ENCODE measurements at places on chromosomes 5 and 9.

- no peak for DNase-seq
- peak overlapping the region; percentile 85 for H3K4me3 ChIP-seq
- H3K27ac ChIP-seq, result peak overlapping the region; percentile 94
- peaks cover 3% of the 10 kb centered on the region for H3K4me1 ChIP-seq
Measured at GRCh38 chr9:95506678-95507463, 9.9 kb downstream of the PTCH1 start.

DNA sequence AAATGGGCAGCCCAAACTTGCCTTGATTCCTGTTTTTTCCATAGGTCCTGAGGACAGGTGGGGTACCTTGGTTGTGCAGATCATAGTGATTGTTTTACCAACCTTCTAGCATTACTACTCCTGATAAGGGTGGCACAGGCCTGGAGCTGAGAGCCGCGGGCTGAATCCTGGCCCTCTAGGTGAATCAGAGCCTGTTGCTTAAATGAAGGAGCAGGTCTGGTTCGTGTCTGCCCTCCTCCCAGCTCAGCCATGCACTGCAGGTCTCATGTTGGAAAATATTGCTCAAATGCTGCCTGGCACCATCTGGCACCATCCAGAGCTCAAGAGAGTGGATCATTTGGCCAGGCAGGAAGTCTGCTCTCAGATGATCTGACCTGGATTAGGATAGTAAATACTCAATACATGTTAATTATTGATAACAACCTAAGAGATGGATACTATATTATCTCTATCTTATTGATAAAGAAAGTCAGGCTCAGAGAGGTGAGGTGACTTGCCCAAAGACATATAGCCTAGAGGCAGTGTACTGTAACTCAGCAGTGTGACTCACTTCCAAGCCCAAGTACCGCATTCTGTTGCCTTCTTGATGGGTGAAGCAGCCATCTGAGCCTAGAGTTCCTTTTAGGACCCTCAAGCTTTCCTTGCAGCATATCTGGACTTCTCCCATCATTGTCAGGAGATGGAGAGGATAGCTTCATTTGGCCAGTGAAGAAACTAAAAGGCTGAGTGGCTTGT lies 104.3 kb upstream of the PITX1 start:
- H3K4me1 ChIP-seq, result peaks cover 67% of the 10 kb centered on the region
- H3K4me3 ChIP-seq, result no peak overlapping the region
- DNase-seq, result no peak
- no peaks in the 10 kb centered on the region for H3K27me3 ChIP-seq
- H3K36me3 ChIP-seq, result no peaks in the 10 kb centered on the region

DNA sequence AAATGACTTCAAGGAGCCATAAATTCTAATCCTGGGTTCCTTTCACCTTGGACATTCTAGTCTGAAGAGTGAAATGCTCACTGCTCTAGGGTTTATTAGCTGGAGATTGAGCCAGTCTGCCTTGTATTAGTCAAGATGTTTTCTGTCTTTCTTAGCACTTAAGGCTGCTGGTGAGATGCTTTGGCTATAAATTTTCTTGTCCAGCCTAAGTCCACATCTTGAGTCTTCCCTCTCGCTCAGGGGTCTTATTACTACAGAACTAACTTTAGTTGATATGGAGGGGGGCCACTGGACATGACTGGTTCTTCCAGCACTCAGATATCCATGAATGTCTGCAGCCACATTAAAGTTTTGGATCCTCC lies 316.4 kb downstream of the ARHGAP26 start:
- H3K27me3 ChIP-seq, result no peaks in the 10 kb centered on the region
- peaks cover 2% of the 10 kb centered on the region for H3K36me3 ChIP-seq
- H3K4me3 ChIP-seq, result no peak overlapping the region
- no peak overlapping the region for H3K27ac ChIP-seq
- H3K4me1 ChIP-seq, result peaks cover 2% of the 10 kb centered on the region

- DNase-seq, result no peak
- H3K4me1 ChIP-seq, result no peaks in the 10 kb centered on the region
- H3K27me3 ChIP-seq, result no peaks in the 10 kb centered on the region
- H3K4me3 ChIP-seq, result no peak overlapping the region
Measured at GRCh38 chr5:106258591-106259125, 1412.1 kb downstream of the EFNA5 start.

GRCh38 chr9:38183994-38184568 lies 115.1 kb upstream of the SHB start:
- no peaks in the 10 kb centered on the region for H3K4me1 ChIP-seq
- no peaks in the 10 kb centered on the region for H3K36me3 ChIP-seq
- H3K4me3 ChIP-seq, result no peak overlapping the region
- DNase-seq, result no peak
- peaks cover 2% of the 10 kb centered on the region for H3K27me3 ChIP-seq

- no peak for DNase-seq
- H3K4me3 ChIP-seq, result no peak overlapping the region
- H3K27ac ChIP-seq, result no peak overlapping the region
Measured at GRCh38 chr9:107994648-107995047, 505.1 kb upstream of the KLF4 start.

DNA sequence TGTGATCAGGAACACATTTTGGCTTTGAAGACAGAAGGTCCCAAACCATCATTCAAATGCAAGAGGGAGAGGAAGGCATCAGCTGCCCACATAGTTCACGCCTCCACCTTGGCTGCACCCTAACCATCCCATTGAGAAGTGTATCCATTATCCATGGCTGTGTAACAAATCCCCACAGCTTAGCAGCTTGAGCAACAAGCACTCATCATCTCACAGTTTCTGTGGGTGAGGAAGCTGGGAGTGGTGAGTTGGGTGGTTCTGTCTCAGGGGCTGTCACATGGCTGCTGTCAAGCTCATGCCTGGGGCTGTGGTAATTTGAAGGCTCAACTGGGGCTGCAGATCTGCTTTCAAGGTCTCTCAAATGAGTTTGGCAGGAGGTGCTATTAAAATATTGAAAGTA lies 23.0 kb upstream of the CEP72 start:
- H3K36me3 ChIP-seq, result no peaks in the 10 kb centered on the region
- DNase-seq, result no peak
- H3K4me3 ChIP-seq, result no peak overlapping the region
- H3K27me3 ChIP-seq, result no peaks in the 10 kb centered on the region

- H3K4me1 ChIP-seq, result no peaks in the 10 kb centered on the region
- no peak overlapping the region for H3K27ac ChIP-seq
- H3K36me3 ChIP-seq, result no peaks in the 10 kb centered on the region
- H3K27me3 ChIP-seq, result no peaks in the 10 kb centered on the region
- no peak overlapping the region for H3K4me3 ChIP-seq
Measured at GRCh38 chr9:20319241-20319640, 303.1 kb downstream of the MLLT3 start.

- no peaks in the 10 kb centered on the region for H3K36me3 ChIP-seq
- H3K27me3 ChIP-seq, result no peaks in the 10 kb centered on the region
- H3K27ac ChIP-seq, result no peak overlapping the region
Measured at GRCh38 chr5:42677156-42677842, 79.3 kb upstream of the CCDC152 start.

DNA sequence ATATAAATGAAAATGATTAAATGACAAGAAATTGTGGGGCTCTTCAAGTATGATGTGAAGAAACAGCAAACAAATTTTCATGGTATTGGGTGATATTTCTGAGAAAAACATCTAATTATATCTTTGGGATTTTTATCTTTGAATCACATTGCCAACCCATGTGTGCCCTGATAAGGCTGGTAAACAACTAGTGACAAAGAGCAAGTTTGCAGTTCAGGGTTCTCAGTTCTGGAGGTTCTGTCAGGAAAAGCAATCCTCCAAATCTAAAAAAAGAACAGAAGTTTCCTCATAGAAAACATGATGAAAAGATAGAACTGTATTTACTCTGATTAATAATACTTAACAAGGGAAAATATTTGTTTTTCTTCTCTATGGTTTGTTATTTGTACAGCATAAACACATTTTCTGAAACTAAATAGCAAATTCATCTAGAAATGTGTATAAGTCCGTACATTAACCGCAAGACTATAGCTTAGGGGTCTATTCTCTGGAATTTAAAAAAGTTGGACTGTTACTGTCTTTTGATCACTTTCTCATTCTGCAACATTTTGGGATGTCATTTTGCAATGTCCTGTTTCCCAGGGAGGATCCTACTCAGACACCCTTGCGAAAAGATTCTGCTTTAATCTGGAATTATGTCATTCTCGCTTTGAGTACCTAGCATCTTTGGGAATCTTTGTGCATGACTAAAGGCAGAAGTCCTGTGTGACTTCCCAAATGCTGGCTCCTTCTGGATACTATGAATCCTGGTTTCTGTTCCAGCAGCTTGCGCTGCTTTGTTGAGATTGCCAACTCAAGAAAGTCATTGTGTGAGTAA lies 308.5 kb downstream of the ADGRV1 start:
- H3K4me3 ChIP-seq, result no peak overlapping the region
- H3K36me3 ChIP-seq, result no peaks in the 10 kb centered on the region
- no peak overlapping the region for H3K27ac ChIP-seq
- no peaks in the 10 kb centered on the region for H3K4me1 ChIP-seq
- no peak for DNase-seq

- H3K27me3 ChIP-seq, result no peaks in the 10 kb centered on the region
- H3K36me3 ChIP-seq, result no peaks in the 10 kb centered on the region
- no peak overlapping the region for H3K27ac ChIP-seq
- no peak overlapping the region for H3K4me3 ChIP-seq
- DNase-seq, result no peak
Measured at GRCh38 chr5:98709681-98710080, 63.8 kb upstream of the RGMB start.

- peaks cover 23% of the 10 kb centered on the region for H3K4me1 ChIP-seq
- H3K27me3 ChIP-seq, result no peaks in the 10 kb centered on the region
- H3K36me3 ChIP-seq, result peaks cover 5% of the 10 kb centered on the region
- H3K4me3 ChIP-seq, result no peak overlapping the region
- peak overlapping the region; percentile 82 for H3K27ac ChIP-seq
Measured at GRCh38 chr9:112049811-112050516, 125.1 kb downstream of the SUSD1 start.

DNA sequence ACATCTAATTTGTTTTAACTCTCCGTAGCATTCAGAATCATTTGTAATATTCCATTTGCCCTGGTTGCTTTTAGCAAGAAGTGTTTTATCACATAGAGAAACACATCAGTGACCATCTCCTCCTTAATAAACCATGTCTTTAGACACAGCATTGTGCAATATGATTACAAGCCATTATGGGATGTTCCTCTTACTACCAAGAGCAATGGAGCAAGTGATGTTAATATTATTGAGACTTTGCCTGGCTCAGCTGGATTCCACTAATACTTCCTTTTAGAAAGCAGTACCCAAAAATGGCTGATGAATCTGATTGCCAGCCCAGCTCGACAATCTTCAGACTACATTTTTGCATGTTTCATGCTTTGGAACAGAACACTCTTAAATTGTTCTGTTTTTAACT lies 364.2 kb downstream of the OSTF1 start:
- no peaks in the 10 kb centered on the region for H3K27me3 ChIP-seq
- H3K27ac ChIP-seq, result no peak overlapping the region
- no peak for DNase-seq
- H3K4me3 ChIP-seq, result no peak overlapping the region

DNA sequence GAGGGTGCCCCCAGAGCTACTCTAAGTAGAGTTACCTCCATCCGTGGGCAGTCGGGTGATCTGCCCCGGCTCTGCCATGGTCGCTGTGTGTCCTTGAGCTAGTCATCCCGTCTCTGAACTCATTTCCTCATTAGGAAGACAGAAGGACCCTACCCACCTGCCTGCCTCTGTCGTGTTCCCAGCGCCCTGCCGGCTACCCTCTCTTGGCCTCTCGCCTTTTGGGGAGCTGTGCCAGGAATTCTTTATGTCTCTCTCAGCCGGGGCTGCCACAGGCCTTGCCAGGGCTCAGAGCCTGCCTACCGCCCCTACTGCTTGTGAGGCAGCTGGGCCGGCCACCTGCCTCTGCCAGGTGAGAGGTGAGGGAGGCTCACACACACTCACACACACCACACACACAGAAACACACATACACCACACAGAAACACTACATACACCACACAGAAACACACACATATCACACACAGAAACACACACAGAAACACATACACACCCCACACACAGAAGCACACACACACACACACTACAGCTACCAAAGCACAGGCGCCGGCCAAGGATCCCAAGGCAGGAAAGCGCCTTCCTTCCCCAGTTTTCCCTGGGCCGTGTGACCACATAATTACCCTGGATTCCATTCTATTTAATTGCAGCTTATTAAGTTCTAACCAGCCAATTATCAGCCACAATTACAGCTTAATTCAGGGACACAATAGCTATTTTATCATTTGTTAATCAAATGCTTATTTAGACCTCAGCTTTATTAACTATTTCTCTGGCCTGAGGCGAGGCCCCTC lies 41.7 kb downstream of the UNC5A start:
- peaks cover 17% of the 10 kb centered on the region for H3K27me3 ChIP-seq
- H3K4me3 ChIP-seq, result no peak overlapping the region
- no peak for DNase-seq

DNA sequence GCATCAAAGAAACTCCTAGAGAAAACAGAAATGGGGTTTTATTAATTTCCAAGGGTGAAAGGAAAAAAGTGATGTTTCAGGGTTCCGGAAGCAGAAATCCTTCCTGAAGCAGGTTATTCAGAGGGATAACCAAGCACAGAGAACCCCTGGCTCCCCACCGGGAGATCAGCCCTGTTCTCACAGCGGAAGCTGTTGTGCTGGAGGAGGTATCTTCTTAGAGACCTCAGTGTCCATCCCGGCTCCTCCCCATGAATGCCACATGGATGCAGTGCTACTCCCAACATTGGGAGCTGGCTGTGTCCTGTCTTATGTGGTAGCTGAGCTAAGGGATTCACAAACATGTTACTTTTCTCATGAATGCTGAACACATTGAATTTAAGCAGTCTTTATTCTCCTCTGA lies 80.9 kb upstream of the IRX2 start:
- no peak overlapping the region for H3K4me3 ChIP-seq
- no peaks in the 10 kb centered on the region for H3K4me1 ChIP-seq
- H3K27ac ChIP-seq, result no peak overlapping the region
- H3K27me3 ChIP-seq, result no peaks in the 10 kb centered on the region

DNA sequence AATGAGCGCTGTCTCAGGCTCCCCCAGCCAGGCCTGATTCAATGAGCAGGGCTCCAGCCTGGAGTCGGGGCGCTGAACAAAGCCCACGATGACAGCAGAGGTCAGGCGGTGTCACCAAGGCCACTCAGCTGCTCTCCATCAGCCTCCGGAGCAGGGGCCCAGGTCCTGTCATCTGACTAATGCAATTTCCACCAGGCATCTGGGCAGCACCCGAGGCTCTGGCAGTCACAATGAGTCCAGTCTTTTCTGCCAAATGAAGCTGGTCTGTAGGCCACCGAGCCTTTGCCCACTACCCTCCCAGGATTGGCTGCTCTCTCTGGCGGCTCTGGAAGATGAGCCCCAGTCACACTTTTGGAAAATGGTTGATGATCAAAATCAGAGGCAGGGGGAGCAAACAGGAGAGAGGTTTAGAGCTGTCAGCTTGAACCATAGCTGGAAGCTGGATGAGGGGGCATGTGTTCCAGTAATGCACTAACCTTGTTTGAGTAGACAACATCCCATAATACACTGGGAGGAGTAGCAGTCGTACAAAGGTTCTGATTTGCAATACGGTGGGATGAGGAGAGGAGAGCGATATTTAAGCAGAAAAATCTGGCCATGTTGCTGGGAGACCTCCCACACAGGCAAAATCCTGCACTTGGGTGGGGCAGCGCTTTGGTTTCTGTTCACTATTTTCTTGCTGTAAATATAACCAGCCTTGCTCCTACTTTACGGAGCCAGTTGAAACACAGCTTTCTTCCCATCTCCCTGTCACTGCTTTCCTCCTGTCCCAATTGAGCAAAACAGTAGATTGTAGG lies 306.4 kb upstream of the PANK3 start:
- H3K4me1 ChIP-seq, result no peaks in the 10 kb centered on the region
- H3K27ac ChIP-seq, result no peak overlapping the region
- peaks cover 9% of the 10 kb centered on the region for H3K27me3 ChIP-seq
- no peaks in the 10 kb centered on the region for H3K36me3 ChIP-seq
- no peak for DNase-seq

Data from large intestine (tissue), 12 donors.